ENCODE measurements at places on chromosomes 13 and 19.

DNA sequence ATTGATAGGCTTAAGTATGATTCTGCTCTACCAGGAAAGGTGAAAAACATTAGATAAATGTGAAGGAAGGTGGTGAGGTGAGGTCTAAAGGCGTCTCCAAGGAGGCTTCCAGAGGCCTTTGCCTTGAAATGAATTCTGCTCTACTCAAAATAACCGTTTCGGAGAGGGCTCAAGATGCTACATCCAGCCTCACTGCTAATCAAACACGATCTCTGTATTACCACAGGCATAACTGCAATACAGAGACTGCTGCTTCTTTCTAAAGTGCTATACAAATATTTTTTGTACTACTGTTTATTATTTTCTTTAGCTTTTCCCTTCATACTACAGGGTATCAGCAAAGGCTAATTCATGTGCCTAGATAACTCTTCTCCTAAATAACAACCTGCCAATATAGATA lies 16.8 kb downstream of the MBNL2 start:
- DNase-seq: no peak

GRCh38 chr13:53174545-53174944 lies 145.9 kb downstream of the OLFM4 start:
- DNase-seq: no peak

- no peak for DNase-seq
Measured at GRCh38 chr19:37955986-37956385, 49.0 kb downstream of the SIPA1L3 start.

DNA sequence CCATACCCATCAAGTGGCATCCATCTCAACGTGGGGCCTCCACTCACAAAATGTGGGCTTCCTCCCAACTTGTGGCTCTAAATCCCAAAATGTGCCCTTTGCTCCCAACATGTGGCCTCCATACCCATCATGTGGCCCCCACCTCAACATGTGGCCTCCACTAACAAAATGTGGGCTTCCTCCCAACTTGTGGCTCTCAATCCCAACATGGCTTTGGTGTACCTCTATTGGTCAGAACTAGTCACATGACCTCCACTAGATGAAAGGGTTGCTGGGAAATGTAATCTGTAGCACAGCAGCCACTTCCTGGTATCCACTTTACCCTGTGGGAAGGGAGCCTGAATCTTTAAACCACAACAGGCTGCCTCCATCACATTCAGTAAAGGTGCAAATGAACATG lies 10.1 kb upstream of the ACER1 start:
- DNase-seq: no peak

Data from tongue (tissue), 3 donors.